ENCODE measurements at places on chromosomes 16 and 17. TPM values are rescaled to one million over a fixed set of nuclear protein-coding genes. Genes with fewer than 3 reads are reported as not detected.

The NAGS gene
- total RNA-seq: 0.93 TPM

The PKMYT1 gene
- total RNA-seq: 82.2 TPM

The SDR42E2 gene
- not detected for total RNA-seq

The ZNF423 gene
- 55.4 TPM for total RNA-seq

The KIF2B gene
- total RNA-seq: not detected

The GRAP gene
- 2.1 TPM for total RNA-seq

The NKD1 gene
- total RNA-seq: 54.7 TPM

The FSCN2 gene
- total RNA-seq: 0.43 TPM

The KRT14 gene
- not detected for total RNA-seq

The USP31 gene
- 15.2 TPM for total RNA-seq

The EME2 gene
- 37.0 TPM for total RNA-seq

The ORMDL3 gene
- 42.2 TPM for total RNA-seq

The SLC25A10 gene
- 28.8 TPM for total RNA-seq

The CLEC3A gene
- total RNA-seq: not detected

The ATP2A3 gene
- 1.6 TPM for total RNA-seq

Measured in neural crest cell (in vitro differentiated cells).